Stimulated activated CD8-positive, alpha-beta memory T cell treated with anti-CD3 and anti-CD28 coated beads, Interleukin-4, amount 100 ng/mL, for 1 hour (primary cell): ENCODE measurements at places on chromosomes 6 and 20.

- DNase-seq, result no peak
Observed at GRCh38 chr6:109327491-109327890, 54.8 kb downstream of the CD164 start.

GRCh38 chr6:109393886-109394281 lies 11.6 kb upstream of the CD164 start:
- no peak for DNase-seq

- DNase-seq, result no peak
Observed at GRCh38 chr6:16933961-16934360, 167.9 kb upstream of the STMND1 start.

GRCh38 chr20:6559791-6560190 lies 207.7 kb upstream of the BMP2 start:
- no peak for DNase-seq
